ENCODE measurements at places on chromosomes 4 and X.

DNA sequence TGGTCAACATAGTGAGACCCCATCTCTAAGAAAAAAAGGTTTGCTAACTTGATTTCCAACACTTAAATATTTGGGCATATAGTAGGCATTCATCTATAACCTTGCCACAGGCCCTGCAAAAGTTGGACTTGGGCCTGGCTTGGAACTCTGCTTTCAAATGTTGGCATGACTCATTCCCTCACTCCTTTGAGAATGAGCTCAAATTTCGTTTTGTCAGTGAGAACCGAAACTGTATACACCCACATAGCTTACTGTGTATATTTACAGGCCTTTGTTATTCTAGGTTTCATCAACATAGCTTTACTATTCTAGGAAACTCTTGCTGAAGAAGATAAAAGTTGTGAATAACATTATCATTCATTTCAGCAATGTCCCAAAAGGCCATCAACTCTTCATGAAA, 88.7 kb upstream of the ELOVL6 start:
- peak; percentile 74 for DNase-seq

- no peak for DNase-seq
Observed at GRCh38 chr4:143344041-143344440, 7.4 kb downstream of the GAB1 start.

DNA sequence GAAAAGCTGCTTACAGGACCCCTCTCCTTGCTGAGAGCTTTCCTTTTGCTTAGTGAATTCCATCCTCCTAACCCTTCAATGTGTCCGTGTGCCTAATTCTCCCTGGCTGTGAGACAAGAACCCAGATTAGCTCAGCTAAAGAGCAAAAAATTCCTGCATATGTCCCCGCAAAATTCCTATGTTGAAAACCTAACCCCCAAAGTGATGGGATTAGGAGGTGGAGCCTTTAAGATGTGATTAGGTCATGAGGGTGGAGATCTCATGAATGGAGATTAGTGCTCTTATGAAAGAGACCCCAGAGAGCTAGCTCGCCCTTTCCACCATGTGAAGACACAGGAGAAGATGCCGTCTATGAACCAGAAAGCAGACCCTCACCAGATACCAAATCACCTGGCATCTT, 503.0 kb upstream of the DIAPH2 start:
- no peak for DNase-seq

- DNase-seq: no peak
Observed at GRCh38 chrX:37817579-37817978, 29.8 kb downstream of the DYNLT3 start.

DNA sequence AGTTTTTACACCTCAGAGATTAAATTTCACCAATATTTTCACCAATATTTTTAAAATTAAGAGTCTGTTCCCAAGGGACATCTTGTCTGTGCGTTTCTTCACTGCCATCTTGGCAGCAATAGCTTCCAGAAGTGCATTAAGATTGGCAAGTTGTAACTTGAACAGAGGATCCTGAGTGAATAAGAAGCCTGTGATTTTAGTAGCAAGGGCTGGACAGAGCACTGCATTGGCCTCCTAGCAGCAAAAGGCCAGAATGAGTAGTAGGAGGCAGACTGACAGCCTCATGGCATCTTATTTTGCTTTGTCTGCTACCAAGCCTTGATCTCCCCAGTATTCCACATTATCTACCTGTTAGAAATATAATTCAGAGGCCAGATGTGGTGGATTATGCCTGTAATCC, 138.4 kb downstream of the CPE start:
- DNase-seq: no peak

- DNase-seq: no peak
Observed at GRCh38 chrX:50154429-50154828, 46.4 kb downstream of the AKAP4 start.

GRCh38 chr4:26141911-26142638, 178.7 kb upstream of the RBPJ start:
- no peak for DNase-seq

DNA sequence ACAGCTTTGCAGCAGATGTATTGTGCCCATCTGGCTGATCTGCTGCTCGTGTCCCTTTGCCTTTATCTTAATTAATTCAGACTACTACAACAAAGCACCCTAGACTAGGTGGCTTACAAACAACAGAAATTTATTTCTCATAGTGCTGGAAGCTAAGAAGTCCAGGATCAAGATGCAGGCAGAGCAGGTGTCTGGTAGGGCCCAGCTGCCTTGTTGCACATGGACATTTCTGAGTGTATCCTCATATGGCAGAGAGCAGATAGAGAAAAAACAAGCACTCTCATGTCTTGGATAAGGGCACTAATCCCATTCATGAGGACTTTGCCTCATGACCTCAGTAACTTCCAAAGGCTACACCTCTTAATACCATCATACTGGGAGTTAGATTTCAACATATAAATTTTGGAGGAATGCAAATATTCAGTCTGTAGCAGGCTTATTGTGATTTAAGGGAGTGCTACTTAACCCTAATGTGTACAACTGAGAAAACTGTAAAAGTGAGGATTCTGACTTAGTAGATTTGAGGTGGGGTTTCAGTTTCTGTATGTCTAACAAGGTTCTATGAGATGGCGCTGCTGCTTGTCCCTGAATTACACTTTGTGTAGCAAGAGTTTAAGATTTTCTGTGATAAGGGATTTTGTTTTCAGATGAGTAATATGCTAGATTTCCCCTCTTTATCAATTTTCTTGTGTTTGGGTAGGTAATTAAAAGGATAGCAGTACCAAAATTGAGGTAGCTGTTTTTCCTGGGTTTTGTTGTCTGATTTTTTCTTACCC, 473.2 kb upstream of the TECRL start:
- DNase-seq: no peak

GRCh38 chr4:183729069-183729406, 69.9 kb downstream of the TRAPPC11 start:
- no peak for DNase-seq

DNA sequence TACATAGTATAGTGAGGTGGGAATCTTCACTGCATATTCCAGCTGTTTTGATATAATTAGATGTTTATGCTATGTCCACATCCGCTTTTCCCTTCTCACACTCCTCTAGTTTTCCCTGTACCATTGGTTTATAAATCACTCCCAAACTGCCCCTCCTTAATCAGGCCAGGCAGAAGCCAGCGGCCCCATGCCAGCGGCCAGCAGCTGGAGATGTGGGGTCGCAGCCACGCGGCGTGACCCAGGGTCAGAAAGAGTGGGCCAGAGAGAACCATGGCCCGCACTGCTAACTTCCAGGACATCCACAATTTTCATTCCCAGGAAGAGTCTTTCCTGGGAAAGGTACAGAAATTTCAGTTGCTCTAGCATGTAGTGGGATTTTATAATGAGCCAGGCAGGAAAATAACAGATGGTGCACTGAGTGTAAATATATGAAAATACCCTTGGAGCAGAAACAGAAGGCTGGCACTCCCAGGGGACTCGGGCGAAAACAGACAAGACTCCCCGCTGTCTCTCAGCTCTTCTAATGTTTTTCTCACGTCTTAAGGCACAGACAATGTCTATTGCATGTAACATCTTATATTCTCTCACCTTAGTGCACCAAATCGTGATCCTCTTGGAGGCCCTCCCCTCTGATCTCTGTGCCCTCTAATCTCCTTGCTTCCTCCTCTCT, 145.9 kb upstream of the ZFP42 start:
- DNase-seq: no peak

- no peak for DNase-seq
Observed at GRCh38 chr4:16682975-16683374, 215.5 kb downstream of the LDB2 start.

- no peak for DNase-seq
Observed at GRCh38 chr4:25663781-25664180, 8.1 kb downstream of the SLC34A2 start.

DNA sequence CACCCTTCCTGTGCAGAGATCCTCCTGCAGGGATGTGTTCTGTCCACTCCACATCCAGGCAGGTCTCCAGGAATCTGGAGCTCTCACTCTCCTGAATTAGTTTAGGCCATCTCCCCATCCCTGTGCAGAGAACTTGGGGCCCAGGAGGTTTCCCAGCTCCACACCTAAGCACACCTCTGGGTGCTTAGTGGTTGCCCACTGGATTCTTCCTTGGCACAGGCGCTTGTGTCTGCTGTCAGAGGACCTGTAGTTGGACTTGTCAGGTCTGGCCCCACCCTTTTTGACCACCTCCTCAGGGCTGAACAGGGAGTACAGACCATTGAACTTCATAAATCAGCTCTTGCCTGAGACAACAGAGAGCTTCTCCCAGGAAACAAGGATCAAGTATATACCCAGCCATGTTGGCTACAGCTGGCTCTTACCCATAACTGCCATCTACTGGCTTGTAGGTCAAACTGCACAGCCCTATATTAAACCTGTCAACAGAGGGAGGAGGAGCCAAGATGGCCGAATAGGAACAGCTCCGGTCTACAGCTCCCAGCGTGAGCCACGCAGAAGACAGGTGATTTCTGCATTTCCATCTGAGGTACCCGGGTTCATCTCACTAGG, 275.5 kb downstream of the PPARGC1A start:
- DNase-seq: no peak

GRCh38 chr4:77893451-77893850, 30.8 kb downstream of the MRPL1 start:
- DNase-seq: no peak

DNA sequence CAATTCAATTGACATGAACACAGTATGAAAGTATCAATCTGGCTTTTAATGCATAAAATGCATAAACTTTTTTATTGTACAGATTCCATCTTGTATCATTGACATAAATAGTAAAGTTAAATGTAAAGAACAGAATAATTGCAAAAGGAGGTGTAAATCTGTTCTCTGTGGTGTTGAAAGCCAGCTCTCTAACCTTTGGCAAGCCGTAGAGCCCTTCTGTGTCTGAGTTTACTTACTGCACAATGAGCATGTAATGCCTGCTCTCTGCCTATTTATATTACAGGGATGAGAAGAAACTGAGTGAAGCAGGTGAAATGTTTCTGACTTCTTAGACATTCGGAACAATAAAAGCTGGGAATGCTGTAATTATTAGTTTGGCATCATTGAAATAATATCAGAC, 389.3 kb upstream of the EPHA5 start:
- DNase-seq: no peak

GRCh38 chr4:67333664-67334063, 211.6 kb downstream of the CENPC start:
- DNase-seq: no peak

- no peak for DNase-seq
Observed at GRCh38 chr4:83625821-83626220, 89.9 kb downstream of the GPAT3 start.

DNA sequence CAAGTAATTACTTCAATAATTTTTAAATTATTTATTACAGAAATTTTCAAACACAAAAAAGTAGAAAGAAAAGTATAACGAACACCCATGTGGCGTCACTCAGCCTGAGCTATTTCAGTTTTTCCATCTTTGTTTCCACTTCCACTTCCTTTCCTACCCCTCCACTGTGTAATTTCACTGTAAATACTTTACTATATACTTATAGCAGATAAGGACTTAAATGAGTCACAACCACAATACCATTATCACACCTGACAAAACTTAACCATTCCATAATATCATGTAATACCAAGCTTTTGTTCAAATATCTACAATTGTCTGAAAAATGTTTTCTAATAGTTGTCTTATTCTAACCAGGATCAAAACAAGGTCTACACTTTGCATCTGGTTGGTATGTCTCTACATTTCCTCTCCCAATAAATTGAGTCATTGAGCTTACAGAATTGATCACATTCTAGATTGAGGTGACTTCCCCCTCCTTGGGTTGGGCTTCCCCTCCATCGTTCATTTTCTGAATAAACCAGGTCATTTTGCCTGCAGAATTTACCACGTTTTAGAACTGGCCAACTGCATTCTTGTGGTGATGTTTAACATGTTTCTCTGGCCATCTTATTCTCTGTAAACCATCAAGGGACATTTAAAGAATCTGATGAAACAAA, 48.7 kb downstream of the ATP10D start:
- DNase-seq: no peak

GRCh38 chr4:110682311-110682710, 59.4 kb upstream of the PITX2 start:
- no peak for DNase-seq

DNA sequence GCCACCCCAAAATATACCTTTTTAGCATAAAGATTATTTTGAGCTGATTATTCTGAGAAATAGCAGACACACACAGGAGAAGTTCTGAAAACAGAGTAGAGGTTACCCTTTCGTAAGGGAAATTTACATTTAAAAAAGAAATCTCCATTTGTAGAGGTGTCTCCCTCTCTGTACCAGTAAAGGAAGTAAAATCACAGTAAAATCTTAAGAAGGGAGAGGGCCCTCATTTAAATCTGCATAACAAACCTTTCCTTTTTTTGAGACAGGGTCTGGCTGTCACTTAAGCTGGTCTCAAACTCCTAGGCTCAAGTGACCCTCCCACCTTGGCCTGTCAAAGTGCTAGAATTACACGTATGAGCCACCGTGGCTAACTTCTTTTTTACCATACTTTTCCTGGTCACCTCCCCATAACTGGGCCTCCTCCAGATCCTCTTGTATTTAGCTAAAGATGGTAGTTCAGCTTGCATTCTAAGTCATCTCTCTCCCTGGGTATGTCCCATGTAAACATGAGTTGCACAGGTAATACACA, 92.2 kb upstream of the INTU start:
- no peak for DNase-seq

DNA sequence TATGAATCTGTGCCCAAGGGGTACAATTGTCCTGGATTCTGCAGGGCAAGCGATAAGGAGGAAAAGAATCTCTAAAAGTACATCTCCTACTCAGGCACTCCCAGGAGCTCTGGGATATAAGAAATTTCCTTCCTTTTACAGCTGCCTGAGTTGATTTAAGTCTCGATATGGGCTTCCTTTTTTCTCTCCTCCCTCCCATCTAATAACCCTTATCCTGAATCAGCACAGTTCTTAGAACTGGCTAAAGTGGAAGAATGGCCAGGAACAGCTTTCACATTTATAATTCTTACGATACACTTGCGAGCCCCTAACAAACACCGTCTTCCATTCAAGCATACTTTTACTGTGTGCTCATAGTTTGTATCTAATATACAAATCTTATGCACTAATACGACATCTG, 21.2 kb downstream of the LRP2BP start:
- DNase-seq: no peak

DNA sequence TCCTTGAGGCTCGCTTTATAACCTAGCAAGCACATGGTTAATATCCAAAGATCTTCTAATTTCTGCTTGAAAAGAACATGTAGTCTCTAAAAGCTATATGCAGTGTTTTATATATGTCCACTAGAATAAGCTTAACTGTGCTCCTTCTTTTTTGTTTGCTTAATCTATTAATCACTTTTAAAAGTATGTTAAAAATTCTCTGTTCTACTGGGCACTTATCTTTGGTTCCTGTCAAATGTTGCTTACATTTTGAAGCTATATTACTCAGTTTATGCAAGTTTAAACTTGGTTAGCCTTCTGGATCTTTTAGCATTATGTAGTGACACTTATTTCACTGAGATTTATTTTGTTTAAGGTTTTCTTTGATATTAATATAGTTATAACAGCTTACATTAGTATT, 32.5 kb downstream of the MAOA start:
- no peak for DNase-seq

DNA sequence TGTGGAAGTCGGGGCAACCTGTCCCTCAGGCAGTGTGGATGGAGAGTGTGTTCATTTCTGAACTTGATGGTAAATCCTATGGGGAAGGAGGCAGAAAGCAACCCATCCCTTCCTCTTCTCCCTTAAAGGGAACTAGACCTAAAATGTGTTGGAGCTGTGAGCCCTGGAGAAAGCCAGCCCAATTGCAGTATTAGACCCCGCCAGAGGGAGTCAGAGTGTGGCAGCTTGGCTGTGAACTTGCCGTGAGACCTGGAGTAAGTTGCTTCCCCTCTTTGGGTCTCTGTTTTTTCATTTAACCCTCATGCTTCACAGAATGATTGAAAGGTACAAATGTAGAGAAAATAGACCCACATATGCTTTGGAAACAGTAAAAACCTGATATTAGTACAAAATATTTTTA, 108.7 kb upstream of the PAK3 start:
- DNase-seq: no peak
